NCI-H1694 (cell line): ENCODE measurements at places on chromosomes 4 and X.

- DNase-seq = no peak
Measured at GRCh38 chr4:7154351-7154981, 37.9 kb upstream of the SORCS2 start.

- no peak for DNase-seq
Measured at GRCh38 chrX:112941209-112941837, 100.7 kb upstream of the AMOT start.

DNA sequence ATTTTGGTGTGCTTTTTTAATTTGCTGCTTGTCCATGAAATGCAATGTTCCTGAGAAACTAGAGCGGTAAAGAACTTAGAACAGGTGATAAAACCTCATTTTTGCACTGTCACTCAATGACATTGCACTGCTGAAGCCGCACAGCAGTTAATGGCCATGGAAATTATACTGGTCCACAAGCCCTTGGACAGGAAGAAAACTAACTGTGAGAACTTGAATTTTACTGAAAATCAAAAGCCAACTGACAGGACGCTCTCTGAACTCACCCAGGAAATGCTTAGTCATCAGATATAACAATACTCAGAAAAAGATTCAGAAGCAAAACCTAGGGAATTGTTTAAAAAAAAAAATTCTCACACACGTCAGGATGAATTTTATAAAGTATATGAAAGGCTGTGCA, 246.4 kb upstream of the SLC7A11 start:
- DNase-seq = no peak

GRCh38 chr4:27414887-27415731, 554.5 kb downstream of the STIM2 start:
- no peak for DNase-seq

DNA sequence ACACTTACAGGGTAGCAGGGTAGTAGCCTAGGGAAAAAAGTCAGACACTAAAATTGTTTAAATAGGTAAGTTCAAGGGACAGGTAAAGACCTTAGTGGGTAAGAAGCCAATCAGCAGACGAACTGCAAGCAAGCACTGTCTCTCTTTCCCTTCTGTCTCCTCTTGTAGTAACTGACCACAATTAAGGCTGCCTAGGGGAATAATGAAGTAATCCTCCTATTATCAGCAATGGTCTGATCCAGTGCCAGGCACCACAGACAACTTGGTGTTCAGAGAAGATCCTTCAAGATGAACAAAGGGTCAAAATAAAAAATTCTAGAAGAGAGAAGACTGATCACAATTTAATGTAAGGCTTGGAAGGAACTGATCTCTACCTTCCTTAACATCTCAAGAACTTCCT, 62.9 kb downstream of the ELOVL6 start:
- no peak for DNase-seq

DNA sequence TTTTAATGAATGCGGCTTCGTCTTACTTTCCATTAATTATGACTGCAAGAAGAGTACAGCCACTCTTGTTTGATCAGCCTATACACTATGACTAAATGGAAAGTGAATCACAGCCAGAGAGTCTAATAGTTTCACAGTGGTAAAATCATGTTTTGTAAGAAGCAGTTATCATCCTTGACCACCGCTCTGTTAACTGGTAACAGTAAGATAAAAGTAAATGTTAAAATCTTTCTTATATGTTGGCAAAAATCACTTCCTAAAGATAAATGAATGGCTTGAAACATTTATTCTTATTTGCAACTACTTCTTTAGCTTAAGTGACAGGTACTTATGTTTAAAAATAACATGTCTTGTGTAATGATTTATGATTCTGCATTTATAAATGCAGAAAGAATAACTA, 13.2 kb downstream of the GALNT7 start:
- no peak for DNase-seq

DNA sequence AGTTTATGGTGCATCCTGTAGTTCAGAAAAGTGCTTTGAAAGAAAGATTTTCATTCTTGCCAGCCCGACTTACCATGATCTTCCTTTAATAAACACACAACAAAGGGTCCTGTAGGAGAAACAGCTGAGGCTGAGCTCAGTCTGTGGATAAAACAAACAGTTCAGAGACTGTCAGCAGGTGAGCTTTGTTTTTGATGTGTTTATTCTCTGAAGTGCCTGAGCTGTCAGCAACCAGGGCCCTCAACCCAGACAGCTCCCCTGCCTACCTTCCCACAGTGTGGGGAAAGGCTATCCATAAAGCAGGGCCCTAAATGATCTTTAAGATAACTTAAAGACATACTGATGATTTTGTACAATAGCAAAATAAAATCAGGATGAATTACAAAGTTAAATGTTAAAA, 459.2 kb upstream of the GALNT7 start:
- no peak for DNase-seq

DNA sequence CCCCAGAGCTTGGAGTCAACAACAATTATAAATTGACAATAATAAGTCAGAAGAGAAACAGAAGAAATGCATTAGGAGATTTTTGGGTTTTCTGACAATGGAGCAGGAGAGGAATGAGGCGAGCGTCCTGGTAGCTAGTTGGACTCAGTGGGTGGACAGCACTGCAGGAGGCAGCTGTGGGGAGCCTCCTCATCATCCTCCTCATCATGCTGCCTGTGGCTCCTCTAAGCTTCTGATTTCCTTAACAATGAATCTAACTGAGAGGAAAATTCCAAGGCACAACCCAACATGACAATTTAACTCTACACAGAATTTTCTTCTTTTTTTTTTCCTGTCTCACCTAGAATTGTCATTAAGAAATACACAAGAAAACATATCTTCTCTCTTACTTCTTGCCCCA, 357.1 kb upstream of the NOCT start:
- DNase-seq = no peak

DNA sequence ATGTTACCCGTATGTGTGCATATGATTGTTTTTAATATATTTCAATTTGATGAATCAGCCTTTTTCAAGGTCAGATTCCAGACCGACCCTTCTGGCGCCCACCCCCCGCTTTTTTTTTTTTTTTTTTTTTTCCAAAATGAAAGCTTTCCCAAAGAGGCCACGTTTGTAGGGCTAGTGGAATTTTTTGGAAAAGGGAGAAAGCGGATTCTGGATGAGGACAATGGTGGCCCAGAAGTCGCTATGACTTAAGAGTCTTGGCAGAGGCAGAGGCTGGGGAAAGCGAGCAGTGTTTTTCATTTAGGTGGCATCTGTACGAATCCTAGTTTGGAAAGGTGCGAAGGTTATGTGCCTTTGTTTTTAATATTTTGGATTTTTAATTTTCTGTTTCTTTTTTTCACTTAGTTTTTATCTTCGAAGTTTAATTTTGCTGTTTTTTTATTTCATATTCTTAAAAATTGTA, 14.6 kb downstream of the NDUFB11 start:
- no peak for DNase-seq

- no peak for DNase-seq
Measured at GRCh38 chr4:148124512-148124911, 317.7 kb downstream of the NR3C2 start.

DNA sequence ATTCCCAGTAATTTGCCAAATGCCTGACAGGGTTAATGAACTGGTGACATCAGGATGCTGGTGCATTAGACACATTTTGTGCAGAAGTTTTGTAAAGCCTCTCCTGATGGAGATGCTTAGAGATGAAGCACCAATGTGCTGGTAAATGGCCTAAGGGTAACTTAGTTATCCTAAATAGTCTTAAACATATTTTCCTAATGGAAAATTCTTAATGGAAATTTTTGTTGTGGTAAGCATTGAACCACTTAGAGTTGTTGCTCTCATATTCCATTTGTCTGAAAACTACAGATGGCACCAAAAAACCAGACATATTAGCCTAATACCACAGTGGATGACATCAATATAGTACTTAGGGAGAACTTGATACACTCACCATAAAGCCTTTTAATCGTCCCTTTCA, 154.5 kb upstream of the ANK2 start:
- no peak for DNase-seq

DNA sequence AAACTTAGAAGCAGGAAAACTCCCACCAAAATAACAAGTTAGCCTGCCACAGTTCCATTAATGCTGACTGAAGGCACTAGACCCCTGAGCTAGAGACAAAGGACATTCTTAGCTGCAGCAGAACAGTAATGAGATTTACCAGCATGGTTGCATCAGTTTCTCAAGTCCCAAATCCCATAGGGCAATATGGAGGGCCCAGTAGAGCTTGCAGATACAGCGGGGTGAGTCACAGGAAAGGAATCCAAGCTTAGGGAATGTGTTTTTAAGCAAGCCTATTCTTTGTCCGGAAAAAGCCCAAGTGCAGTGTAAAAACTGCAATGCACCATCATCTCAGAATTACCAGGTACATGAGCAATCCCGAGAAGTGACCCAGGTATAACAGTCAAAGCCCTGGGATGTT, 51.3 kb upstream of the EXOC1L start:
- DNase-seq = no peak
